Psoas muscle (tissue), 8 donors: ENCODE measurements at places on chromosomes 12 and 14.

GRCh38 chr14:52998376-52999015 lies 47.6 kb upstream of the FERMT2 start:
- DNase-seq = no peak

DNA sequence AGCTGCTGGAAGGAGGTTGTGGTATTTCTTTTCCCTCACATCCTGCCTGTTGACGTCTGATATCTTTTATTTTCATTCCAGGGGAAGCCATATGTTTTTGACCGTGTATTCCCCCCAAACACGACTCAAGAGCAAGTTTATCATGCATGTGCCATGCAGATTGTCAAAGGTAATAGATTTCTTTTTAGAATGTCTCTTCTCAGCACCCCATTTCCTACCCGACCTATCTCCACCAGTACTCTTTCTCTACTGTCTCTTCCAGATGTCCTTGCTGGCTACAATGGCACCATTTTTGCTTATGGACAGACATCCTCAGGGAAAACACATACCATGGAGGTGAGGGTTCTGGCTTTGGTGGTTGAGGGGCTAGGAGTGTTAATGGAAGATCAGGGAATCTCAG lies 13.5 kb downstream of the KIF5A start:
- DNase-seq = no peak

- DNase-seq = no peak
Observed at GRCh38 chr12:31985832-31986231, 26.6 kb downstream of the RESF1 start.

- no peak for DNase-seq
Observed at GRCh38 chr14:70754991-70755390, 54.3 kb downstream of the MAP3K9 start.

DNA sequence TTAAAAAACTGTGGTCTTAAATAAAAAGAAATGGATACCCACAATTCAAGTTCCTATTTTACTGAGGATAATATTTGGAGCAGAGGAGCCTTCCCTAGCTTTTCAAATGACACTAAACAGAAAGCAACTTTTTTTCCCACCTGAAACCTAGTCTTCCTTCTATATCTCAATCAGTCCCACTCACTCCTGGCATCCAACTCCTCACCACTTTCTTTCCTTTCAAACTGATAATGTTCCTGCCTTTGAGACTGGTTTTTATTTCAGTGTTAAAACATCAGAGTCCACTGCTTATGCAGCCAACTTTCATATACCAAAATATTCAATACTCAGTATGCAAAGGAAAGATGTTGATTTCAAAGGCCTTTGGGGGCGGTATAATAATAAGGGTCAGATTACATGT lies 225.6 kb downstream of the GXYLT1 start:
- DNase-seq = no peak

GRCh38 chr12:120843472-120843871 lies 60.7 kb downstream of the SPPL3 start:
- DNase-seq = no peak

GRCh38 chr14:96851694-96852381 lies 54.7 kb downstream of the VRK1 start:
- no peak for DNase-seq

- no peak for DNase-seq
Observed at GRCh38 chr12:123038966-123039365, 58.5 kb downstream of the ARL6IP4 start.

- DNase-seq = no peak
Observed at GRCh38 chr12:108297895-108298760, 41.0 kb downstream of the CMKLR1 start.

GRCh38 chr14:43937001-43937400 lies 570.1 kb downstream of the FSCB start:
- DNase-seq = no peak

GRCh38 chr14:94675036-94675435 lies 62.8 kb downstream of the SERPINA3 start:
- DNase-seq = no peak

DNA sequence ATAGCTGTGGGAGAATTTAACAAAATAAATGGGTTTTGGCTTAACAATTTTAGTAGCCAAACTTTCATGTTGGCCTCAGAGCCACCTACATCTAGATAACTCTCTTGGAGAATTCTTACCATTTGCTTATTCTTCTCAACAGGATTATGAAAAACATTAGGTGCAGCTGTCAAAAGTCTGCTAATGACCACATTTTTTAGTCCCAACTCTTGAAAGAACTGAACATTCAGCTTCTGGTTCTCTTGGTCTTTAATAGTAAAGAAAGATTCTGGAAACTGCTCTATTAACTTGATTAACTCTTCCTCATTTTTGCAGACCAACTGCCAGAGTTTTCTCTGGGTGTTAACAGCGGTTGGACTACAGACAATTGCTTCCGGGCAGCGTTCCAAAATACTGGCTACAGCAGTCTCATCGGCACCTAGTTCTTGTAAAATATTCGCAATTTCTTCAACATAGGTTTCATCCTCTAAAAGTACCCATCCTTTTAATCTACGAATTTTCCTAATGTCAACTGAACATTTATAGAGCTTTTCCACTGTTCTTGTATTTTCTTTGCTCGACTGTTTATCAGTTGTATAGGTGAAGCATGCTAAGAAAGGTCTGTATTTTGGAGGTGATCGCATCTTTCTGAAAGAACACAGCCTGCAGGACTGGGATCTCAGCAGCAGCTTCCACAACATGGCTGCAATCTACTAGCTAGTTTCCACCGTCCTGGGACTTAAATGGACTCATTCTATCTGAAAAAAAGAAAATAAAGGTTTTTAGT lies 8.7 kb downstream of the MTERF2 start:
- DNase-seq = peak; percentile 36

DNA sequence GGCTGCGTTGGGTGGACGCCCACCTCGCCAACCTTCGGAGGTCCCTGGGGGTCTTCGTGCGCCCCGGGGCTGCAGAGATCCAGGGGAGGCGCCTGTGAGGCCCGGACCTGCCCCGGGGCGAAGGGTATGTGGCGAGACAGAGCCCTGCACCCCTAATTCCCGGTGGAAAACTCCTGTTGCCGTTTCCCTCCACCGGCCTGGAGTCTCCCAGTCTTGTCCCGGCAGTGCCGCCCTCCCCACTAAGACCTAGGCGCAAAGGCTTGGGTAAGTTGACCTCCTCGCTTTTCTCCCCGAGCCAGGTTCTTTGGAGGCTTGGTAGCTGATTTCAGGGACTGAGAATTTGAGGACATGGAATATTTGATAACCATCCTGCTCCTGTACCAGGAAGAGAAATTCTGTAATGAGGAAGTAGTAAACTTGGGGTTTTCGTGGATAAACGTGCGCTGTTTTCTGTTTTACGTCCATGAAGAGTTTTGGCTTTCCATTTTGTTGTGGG lies 530 bp downstream of the APAF1 start:
- DNase-seq = no peak

DNA sequence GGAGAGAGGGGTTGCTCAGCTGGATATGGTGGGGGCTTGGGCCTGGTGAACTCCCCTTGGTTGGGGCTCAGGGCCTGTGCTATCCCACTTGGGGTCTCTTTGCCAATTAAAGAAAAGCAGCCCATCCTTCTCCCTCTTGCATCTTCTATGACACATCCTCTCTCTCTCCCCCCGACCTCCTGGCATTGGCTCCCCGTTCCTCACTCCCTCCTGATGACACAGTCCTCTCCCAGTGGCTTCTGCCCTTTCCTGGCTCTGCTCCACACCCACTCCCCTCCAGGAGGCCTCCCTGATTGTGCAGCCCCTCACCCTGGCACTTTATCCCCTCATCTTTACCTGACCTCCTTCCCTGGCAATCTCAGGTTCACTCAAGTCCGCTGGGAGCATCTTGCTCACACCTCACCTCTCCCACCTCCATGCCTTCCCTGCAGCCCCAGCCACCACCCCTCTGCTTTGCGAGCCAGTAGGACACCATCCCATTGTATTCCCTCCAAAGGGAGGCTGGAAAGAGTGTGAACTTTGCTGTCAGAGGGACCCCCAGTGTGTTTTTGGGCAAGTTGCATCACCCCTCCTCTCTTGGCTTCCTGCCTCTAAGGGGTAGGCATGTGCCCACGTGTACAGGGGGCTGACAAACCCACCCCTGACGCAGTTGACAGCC lies 10.7 kb downstream of the KRT80 start:
- DNase-seq = no peak

DNA sequence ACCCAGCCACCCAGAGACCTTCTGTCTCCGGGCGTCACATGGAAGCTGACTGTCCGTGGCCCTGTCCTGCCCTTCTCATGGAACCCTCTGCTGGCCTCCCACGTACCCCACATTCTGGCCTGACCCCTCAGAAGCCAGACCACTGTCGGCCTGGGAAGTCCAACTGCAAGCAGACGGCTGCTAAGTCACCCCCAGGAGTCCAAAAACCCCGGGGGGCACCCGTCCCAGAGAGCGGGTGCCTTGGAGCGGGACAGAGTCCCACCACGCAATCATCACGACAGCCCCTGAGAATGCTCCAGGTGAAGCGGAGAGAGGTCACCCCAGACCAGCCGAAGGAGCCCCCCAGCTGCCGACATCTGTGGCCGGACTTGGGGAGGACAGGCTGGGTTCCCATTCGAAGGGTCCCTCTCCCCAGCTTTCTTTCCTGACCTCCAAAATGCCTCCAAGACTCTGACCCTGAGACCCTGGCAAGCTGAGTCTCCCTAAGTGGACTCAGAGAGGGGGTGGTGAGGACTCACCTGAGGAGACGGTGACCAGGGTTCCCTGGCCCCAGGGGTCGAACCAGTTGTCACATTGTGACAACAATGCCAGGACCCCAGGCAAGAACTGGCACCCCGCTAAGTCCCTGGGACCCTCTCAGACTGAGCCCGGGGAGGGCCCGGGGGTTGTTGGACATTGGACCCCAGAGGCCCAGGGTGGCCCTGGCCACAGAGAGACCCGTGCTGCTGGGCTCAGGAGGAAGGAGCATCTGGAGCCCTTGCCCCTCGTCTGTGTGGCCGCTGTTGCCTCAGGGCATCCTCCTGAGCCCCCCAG lies 337.1 kb downstream of the TMEM121 start:
- DNase-seq = no peak

- DNase-seq = no peak
Observed at GRCh38 chr14:57060276-57060955, 208.3 kb downstream of the EXOC5 start.

- no peak for DNase-seq
Observed at GRCh38 chr12:52539821-52540173, 13.1 kb downstream of the KRT71 start.

DNA sequence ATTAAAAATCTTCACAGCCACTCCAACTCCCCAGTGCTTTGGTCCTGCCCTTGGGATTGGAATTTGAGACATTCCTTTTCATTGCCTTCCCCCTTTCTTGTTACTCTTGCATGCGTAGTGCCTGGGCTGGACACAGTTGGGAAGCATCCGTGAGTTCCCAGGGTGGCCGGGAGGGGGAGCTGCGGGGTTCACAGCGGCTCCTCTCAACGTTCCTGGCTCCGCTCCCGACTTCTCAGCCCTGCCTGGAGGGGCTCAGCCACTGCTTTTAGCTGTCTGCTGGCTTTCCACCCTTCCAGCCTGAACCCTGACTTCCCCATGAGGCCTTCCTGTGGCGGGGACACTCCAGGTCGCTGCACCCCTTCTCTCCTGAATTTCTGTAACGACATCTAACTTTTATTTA lies 3.2 kb downstream of the TEX52 start:
- DNase-seq = peak; percentile 91

GRCh38 chr14:104510216-104510615 lies 69.3 kb upstream of the C14orf180 start:
- DNase-seq = no peak

DNA sequence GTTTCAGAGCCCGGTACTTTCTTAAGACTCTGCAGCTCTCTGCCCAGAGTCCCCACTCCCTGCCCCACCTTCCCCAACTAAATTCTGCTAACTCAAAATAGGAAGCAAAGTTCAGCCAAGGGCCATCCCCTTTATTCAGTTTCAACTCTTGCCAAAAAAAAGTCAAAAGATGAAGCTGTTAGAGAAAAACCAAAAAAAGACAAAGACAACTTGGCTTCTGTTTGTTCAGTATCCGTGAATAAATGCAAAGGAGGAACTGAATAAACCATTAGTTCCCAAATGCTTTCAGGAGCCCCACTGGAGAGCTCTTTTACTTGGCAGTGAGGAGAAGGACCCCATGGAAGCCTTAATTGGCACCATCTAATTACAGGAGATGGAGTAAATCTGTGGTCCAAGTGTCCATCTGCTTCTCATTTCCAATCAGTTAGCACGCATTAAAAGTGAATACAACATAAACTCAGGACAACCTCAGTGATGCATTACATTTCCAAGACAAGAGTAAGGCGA lies 155.4 kb upstream of the GZMB start:
- DNase-seq = no peak

GRCh38 chr12:2011643-2012607 lies 7.7 kb upstream of the DCP1B start:
- no peak for DNase-seq

GRCh38 chr14:69819607-69820006 lies 22.6 kb upstream of the SLC10A1 start:
- no peak for DNase-seq

GRCh38 chr14:35295845-35296161 lies 3.6 kb downstream of the PSMA6 start:
- DNase-seq = no peak

DNA sequence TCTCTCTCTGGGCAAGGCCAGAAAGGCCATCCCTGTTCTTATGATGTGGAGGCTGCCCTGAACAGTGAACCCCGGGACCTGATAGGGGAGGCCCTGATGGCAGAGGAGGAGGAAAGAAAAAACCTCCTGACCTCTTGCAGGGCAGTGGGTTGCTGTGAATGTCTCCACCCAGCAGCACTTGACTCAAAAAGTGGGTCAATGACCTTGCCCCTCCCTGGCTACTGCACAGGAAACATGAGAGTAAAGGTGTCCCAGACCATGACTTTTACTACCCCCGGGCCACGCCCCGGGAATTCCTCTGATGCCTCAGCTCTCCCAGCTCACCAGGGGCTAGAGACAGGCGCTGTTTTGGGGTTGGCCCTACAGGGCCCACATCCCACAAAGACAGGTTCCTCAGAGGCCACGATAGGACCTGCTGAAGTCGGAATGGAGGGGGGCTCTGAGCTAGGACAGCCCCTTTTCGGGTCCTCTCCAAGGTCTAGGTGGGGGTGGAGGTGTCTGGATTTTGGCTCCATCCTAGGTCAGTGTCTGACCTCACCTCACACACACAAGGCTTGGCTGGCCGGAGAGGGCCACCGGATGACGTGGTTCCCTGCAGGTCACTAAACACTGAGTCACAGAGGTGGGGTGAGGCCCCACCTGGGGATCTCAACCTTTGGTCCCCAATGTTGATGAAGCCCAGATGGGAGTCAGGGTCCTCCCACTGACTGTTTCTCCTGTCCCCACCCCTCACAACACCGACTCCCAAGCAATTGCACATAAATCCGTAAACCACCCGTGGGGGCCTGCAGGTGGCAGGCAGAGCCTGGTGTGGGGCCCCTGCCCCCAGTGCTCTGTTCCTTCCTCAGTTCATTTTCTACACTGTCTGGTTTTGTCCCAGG lies 1.6 kb downstream of the RHOF start:
- DNase-seq = no peak
